Activated CD4-positive, alpha-beta T cell treated with anti-CD3 and anti-CD28 coated beads for 48 hours (primary cell): ENCODE measurements at places on chromosomes 6 and 20.
A peak's percentile ranks its signal among the peaks of the same experiment; 100 is the strongest.

GRCh38 chr20:59125836-59126235, 37.8 kb upstream of the ZNF831 start:
- no peak for DNase-seq

- DNase-seq: no peak
Measured at GRCh38 chr6:169240125-169240524, 13.5 kb downstream of the THBS2 start.

GRCh38 chr20:34951252-34951651, 4.4 kb downstream of the GSS start:
- no peak for DNase-seq

GRCh38 chr20:47680804-47681529, 104.3 kb downstream of the SULF2 start:
- DNase-seq: no peak

DNA sequence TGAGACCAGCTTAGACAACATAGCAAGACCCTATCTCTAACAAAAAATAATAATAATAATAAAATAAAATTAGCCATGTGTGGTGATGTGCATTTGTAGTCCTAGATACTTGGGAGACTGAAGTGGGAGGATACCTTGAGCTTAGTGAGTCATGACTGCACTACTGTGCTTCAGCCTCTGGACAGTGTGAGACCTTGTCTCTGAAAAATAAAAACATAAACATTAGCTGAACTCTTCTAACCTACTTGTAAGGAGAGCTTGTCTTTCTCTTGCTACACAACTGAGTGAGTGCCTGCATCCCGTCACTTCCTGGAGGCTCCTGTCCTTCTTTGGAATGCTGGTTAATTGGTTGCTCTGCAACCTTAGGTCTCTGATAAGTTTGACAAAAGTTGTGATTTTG, 5.1 kb upstream of the DBNDD2 start:
- DNase-seq: no peak

GRCh38 chr20:40941133-40941610, 87.5 kb upstream of the TOP1 start:
- no peak for DNase-seq

DNA sequence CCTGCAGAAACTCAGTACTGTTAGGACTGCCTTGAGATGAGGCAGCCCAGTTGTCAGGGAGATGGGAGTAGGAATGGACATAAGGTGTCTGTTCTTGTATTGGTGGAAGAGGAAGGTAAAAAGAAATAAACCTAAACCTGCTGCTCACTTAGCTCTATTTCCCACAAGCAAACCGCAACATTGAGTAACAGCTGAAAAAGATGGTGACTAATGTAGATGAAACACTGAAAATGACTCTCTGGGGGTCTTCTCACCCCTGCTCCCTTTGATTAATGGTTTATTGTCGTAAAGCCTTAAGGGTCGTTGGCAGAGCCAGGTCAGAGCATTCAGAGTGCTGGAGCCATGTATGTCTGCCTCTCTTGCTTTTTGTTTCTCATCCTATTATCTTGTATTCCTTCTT, 87.5 kb downstream of the FOXO3 start:
- DNase-seq: no peak

GRCh38 chr6:13427801-13428582, 59.4 kb downstream of the GFOD1 start:
- DNase-seq: peak; percentile 88

DNA sequence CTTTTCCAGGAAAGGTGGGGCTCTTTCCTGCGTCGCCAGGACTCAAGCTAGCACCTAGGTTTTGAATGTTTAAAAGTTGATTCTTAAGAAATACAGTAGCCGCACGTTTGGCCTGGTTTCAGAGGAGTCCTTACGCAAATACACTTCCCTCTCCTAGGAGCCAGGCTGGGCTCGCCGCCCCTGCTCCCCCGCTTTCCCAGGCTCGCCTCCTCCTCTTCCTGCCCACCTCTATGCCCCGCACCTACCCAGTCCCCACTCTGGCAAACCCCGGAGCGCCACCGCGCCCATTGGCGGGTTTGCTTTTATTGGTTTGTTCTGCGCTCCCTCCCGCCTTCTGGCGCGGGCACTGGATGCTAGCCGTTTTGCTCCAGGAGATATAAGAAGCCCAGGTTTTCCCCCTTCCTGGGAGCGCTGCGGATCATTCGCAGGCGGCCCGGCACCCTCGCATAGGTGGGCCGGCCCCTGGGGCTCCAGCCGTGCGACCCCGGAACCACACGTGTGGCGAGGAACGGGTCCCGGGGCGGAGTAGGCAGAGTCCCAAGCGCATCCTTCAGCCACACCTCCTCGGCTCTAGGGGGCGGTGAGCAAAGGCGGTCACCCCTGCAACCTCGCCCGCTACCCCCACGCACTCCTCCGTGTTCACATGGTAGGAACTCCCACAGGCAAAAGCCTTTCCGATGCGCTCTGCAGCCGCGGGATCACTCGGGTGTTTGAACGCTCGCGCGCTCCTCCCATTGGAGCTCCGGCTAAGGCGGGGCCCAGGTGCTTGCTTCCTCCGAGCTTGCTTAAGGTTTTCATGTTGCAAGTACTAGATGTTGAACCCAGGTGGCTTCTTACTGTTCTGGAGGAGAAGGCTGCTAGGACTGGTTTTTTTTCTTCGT, 119.0 kb downstream of the RTN4IP1 start:
- peak; percentile 82 for DNase-seq
